ENCODE measurements at places on chromosomes 4 and X.

DNA sequence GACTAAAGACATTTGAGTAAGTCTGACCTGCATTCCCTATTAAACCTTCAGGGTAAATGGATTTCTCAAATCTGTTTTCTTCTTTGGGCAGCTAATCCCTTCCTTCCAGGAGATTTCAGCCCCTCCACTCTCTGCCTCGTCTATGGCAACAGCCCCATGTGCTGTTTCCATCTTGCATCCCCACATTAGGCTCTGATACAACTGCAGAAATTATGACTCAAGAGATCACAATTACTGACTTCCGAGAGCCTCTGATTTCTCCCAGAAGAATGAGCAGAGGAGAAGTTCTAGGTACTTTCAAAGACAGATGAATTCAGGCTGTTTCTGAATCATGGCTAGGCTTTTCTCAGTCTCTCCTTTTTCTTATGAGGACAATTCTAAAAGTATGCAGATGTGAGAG, 38.7 kb downstream of the RAI2 start:
- no peaks in the 10 kb centered on the region for H3K27me3 ChIP-seq
- no peaks in the 10 kb centered on the region for H3K4me1 ChIP-seq
- H3K27ac ChIP-seq: no peak overlapping the region
- H3K4me3 ChIP-seq: no peak overlapping the region
- DNase-seq: no peak

DNA sequence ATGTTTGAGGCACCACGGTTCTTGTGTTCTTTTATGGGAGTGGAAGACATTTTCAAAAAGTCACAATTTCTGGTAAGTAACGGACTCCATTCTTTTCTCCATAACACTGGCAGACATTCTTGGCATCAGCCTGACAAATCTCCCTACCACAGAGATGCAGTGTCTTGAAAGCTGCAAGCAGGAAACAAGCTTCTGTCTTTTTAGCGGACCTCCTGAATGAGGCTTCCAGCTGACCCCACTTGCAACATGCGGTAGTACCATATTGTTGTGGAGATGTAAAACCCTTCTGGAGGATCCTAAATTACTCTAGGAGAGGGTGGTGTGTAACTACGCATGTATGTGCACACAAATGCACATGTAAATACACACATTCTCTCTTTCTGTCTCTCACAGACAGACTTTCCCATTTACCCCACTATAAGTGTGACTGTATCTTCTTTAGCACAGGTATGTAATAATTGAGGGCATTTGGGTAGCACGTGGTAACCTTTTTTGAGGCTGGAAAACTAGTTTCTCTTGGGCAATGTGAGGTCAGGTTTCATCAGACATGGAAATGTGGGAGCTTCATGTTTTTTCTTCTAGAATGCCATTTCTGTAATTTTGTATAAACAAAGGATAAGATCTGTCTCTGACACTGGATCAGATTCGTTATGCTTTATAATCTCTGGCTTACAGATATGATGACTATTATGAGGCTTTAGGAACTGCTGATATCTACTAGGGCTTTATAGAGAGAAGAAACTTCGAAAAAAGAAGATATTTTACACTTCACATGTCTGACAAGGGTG, 130.1 kb downstream of the MGST2 start:
- no peak overlapping the region for H3K4me3 ChIP-seq
- H3K36me3 ChIP-seq: no peaks in the 10 kb centered on the region
- no peaks in the 10 kb centered on the region for H3K4me1 ChIP-seq
- DNase-seq: no peak
- H3K27me3 ChIP-seq: peaks cover 12% of the 10 kb centered on the region

GRCh38 chr4:7823416-7823824, 116.2 kb downstream of the AFAP1 start:
- H3K4me3 ChIP-seq: no peak overlapping the region
- peaks cover 26% of the 10 kb centered on the region for H3K4me1 ChIP-seq
- peaks cover 2% of the 10 kb centered on the region for H3K36me3 ChIP-seq
- no peak overlapping the region for H3K27ac ChIP-seq
- DNase-seq: no peak

GRCh38 chr4:172998527-172999469, 169.8 kb upstream of the GALNT7 start:
- no peaks in the 10 kb centered on the region for H3K4me1 ChIP-seq
- peaks cover 19% of the 10 kb centered on the region for H3K27me3 ChIP-seq
- H3K36me3 ChIP-seq: no peaks in the 10 kb centered on the region

- no peak for DNase-seq
- no peak overlapping the region for H3K27ac ChIP-seq
- no peaks in the 10 kb centered on the region for H3K27me3 ChIP-seq
- peaks cover 6% of the 10 kb centered on the region for H3K4me1 ChIP-seq
- H3K36me3 ChIP-seq: peaks cover 6% of the 10 kb centered on the region
Observed at GRCh38 chr4:146507632-146508031, 14.1 kb downstream of the SLC10A7 start.

- no peaks in the 10 kb centered on the region for H3K4me1 ChIP-seq
- H3K36me3 ChIP-seq: no peaks in the 10 kb centered on the region
- H3K4me3 ChIP-seq: no peak overlapping the region
- H3K27ac ChIP-seq: no peak overlapping the region
- no peaks in the 10 kb centered on the region for H3K27me3 ChIP-seq
- DNase-seq: no peak
Observed at GRCh38 chrX:103157496-103158316, 57.2 kb upstream of the BEX4 start.

DNA sequence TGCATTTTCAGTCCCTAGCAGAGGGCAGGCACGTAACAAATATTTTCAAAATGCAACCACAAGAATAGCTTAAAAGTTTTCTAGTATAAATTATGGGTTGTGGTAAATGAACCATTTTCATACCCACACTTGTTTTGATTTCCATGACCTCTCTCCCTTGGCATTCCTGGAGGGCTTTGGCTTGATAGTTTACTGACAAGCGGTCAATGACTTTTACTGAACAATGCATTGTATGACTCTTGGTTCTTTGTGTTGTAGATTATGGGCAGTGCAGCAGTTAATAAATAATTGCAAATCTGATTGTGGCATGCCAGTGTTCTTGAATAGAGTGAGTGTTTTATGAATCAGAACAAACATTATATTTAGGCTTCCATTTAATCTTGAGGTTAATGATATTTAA, 285.2 kb upstream of the ARX start:
- H3K4me3 ChIP-seq: no peak overlapping the region
- no peak overlapping the region for H3K27ac ChIP-seq
- H3K36me3 ChIP-seq: no peaks in the 10 kb centered on the region

GRCh38 chr4:55157559-55158277, 32.3 kb upstream of the KDR start:
- H3K36me3 ChIP-seq: no peaks in the 10 kb centered on the region
- no peak overlapping the region for H3K4me3 ChIP-seq
- H3K4me1 ChIP-seq: no peaks in the 10 kb centered on the region
- no peak for DNase-seq
- H3K27me3 ChIP-seq: peaks cover 12% of the 10 kb centered on the region

DNA sequence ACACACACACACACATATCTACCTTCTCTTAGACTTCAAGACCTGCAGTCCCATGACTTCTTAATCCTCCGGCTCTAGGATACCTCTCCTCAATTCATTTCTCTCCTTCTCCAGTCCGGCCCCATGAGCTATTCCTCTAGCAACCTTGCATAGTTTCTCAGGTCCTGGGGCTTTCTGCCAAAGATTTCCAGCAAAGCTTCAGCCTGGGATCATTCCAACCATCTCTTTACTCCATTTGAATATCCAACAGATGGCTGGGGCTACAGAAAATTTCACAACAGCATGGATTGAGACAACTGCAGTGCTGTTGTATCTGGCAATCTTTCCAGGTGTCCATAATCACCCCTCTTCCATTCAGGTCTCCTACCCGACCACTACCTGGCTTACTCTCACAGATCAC, 184.1 kb downstream of the DCHS2 start:
- H3K36me3 ChIP-seq: no peaks in the 10 kb centered on the region
- H3K27ac ChIP-seq: no peak overlapping the region
- no peak for DNase-seq
- no peaks in the 10 kb centered on the region for H3K27me3 ChIP-seq
- H3K4me1 ChIP-seq: no peaks in the 10 kb centered on the region

- H3K27ac ChIP-seq: peak overlapping the region; percentile 94
- H3K36me3 ChIP-seq: peaks cover 15% of the 10 kb centered on the region
- peak overlapping the region; percentile 73 for H3K4me3 ChIP-seq
- DNase-seq: peak; percentile 62
- peaks cover 36% of the 10 kb centered on the region for H3K4me1 ChIP-seq
- H3K27me3 ChIP-seq: no peaks in the 10 kb centered on the region
Observed at GRCh38 chrX:24479924-24480323, 14.8 kb downstream of the PDK3 start.

- H3K4me1 ChIP-seq: no peaks in the 10 kb centered on the region
- H3K36me3 ChIP-seq: no peaks in the 10 kb centered on the region
- H3K4me3 ChIP-seq: no peak overlapping the region
- H3K27ac ChIP-seq: no peak overlapping the region
- no peaks in the 10 kb centered on the region for H3K27me3 ChIP-seq
Observed at GRCh38 chrX:25968920-25969319, 169.2 kb upstream of the MAGEB18 start.

GRCh38 chr4:152462695-152463094, 73.2 kb downstream of the FBXW7 start:
- H3K27me3 ChIP-seq: no peaks in the 10 kb centered on the region
- H3K27ac ChIP-seq: no peak overlapping the region
- H3K4me3 ChIP-seq: no peak overlapping the region
- no peak for DNase-seq

- DNase-seq: no peak
- no peak overlapping the region for H3K4me3 ChIP-seq
- no peaks in the 10 kb centered on the region for H3K27me3 ChIP-seq
- peaks cover 11% of the 10 kb centered on the region for H3K36me3 ChIP-seq
- peaks cover 15% of the 10 kb centered on the region for H3K4me1 ChIP-seq
Observed at GRCh38 chrX:24184018-24184417, 34.5 kb downstream of the ZFX start.

DNA sequence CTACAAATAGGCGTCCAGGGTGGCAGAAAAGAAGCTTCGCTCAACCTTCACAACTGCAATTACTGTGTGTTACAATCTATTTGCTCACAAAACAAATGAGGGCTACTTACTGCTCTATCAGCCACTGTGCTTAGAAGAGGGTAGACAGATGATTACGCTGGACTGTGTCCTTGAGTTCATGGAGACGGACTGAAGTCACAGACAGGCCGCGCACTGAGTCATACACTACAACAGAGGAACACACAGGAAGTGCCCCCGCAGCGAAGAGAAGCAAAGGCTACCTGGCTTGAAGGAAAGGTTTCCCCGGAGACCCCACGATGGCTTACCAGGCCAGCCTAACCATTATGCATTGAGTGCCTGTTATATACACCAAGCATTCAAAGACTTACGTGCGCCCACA, 25.6 kb downstream of the FAT1 start:
- DNase-seq: no peak
- H3K4me1 ChIP-seq: no peaks in the 10 kb centered on the region
- no peaks in the 10 kb centered on the region for H3K27me3 ChIP-seq
- H3K4me3 ChIP-seq: no peak overlapping the region
- no peak overlapping the region for H3K27ac ChIP-seq

- no peak for DNase-seq
- H3K36me3 ChIP-seq: no peaks in the 10 kb centered on the region
- no peak overlapping the region for H3K4me3 ChIP-seq
Observed at GRCh38 chrX:17459008-17459611, 84.1 kb downstream of the NHS start.

DNA sequence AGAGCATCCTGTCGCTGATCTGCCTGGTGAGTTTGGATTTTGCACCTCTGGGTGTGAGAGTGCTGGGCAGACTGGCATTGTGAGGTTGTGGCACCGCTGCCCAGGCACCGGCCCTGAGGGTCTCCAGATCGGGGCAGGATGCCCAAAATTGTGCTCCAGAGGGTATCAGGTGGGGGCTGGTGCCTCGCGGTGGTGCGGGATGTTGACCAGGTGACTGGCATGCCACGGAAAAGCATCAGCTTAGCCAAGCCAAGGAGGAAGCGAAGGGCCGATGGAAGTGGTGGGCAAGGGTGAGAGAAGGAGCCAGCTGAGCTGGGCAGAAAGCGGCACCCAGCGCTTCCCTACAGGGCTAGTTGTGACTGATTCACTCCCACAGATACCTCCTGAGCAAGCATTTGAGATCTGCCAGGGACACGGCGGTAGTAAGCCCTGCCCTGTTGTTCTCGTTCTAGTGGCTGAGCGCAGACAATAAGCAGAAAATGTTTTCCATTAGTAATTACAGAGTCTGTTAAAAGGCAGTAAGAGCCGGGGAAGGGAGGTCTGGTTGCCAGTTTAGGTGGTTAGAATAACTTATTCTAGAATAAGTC, 809 bp downstream of the ZFP92 start:
- no peak for DNase-seq
- H3K27ac ChIP-seq: peak overlapping the region; percentile 85
- H3K36me3 ChIP-seq: no peaks in the 10 kb centered on the region
- no peaks in the 10 kb centered on the region for H3K27me3 ChIP-seq
- H3K4me3 ChIP-seq: peak overlapping the region; percentile 78

DNA sequence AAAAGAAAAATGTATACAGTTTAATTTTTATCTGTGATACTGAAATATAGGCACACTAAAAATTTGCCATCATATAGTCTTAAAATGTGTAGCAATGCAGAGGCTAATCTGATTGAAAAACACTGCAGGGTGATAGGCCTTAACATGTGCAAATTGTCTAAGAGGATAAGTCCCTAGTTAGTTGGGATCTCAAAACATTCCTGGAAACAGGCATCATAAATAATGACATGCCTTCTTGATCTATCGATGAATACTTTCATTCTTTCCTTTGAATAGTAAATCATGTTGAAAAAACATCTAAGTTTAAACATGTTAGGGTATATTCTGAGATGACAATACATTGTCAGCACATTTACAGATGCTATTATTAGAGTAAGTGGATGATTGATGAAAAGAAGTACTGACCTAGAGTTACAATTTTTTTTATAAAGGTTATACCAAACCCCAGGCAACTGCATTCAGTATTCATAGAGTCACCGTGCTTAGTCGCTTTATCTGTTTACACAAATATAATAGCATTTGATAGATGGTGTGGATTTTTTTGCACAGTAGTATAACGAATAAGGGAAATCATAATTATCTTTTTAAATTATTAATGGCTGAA, 668.2 kb upstream of the ADGRL3 start:
- DNase-seq: no peak
- H3K36me3 ChIP-seq: no peaks in the 10 kb centered on the region
- H3K27me3 ChIP-seq: no peaks in the 10 kb centered on the region
- no peaks in the 10 kb centered on the region for H3K4me1 ChIP-seq
- no peak overlapping the region for H3K4me3 ChIP-seq

Measured in effector memory CD8-positive, alpha-beta T cell (primary cell).